ENCODE measurements at places on chromosomes 4 and X. TPM values are rescaled to one million over a fixed set of nuclear protein-coding genes. Genes with fewer than 3 reads are reported as not detected.

LINC00632 gene
- total RNA-seq, result 354 TPM

CSAG1 gene
- total RNA-seq, result not detected

PCDH10 gene
- 10.5 TPM for total RNA-seq

GRCh38 chr4:15479089-15479912, 9.6 kb downstream of the CC2D2A start:
- peak; percentile 49 for DNase-seq

- no peak for DNase-seq
These were observed 709.3 kb downstream of the PCDH18 start for GRCh38 chr4:136823020-136823419.

- DNase-seq, result no peak
These were observed 107.8 kb downstream of the EFNB1 start for GRCh38 chrX:68936608-68937007.

DNA sequence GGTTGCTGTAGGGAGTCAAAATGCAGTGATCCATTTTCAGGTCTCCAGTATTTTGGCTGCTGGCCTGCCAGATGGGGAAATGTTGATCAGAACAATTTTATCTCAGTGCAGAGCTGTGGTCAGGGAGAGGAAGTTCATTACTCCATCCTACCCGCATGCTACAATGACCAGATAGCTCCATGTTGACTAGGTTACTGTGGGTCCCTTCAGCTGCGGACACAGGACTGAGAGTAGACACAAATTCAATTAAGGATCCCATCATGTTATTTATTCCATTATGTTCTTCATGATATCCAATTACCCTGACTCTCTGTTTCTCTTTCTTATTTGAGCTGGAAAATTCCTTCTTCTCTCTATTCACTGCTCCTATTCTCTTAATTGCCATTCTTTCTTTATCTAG, 16.3 kb downstream of the SYNPO2 start:
- DNase-seq, result no peak
